ENCODE measurements at places on chromosomes 13 and 19. TPM values are rescaled to one million over a fixed set of nuclear protein-coding genes. Genes with fewer than 3 reads are reported as not detected.

GRCh38 chr13:97631158-97631557 is 197.2 kb downstream of the RAP2A start:
- no peak for DNase-seq

- no peak for DNase-seq
Measured at GRCh38 chr19:43532571-43532961, 422 bp upstream of the ZNF575 start.

The PLPP2 gene
- 17.4 TPM for total RNA-seq

DNA sequence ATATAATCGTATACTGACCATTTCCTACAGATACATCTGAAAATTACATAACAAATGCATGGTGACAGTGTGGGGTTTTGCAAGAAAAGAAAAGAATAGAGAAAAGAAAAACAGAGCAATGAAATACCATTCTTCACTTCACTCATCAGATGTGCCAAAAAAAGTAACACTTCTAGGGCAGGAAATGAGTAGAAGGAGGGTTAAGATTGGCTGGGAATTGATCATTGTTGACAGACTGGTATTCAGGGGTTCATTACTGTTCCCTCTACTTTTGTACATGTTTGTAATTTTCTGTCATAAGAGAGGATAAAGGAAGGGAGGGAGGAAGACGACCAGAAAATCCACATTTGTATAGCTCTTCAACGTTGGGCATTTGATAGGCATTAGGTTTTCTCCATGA is 31.5 kb downstream of the ABCC4 start:
- DNase-seq = no peak

The ZNF534 gene
- 1.2 TPM for total RNA-seq
